Stimulated activated CD4-positive, alpha-beta T cell treated with anti-CD3 and anti-CD28 coated beads, Interleukin-4, amount 100 ng/mL, for 24 hours (primary cell): ENCODE measurements at places on chromosomes 4 and X.

DNA sequence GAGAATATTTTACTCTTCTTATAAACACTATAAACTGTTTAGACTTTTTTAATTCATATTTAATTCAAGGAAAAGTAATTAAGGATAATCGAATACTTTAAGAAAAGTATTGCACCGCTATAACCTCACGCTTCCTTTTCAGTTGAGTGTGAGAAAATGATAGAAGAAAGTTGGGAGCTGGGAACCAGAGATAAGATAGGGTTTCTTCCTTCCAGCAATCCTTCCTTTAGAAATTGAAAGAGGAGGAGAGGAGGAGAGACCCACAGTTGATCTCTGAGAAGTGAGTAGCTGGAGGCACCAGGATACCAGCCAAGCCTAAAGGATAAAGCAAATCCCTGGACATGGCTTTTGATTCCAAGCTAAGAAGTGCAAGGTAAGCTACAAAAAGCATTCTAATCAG lies 242.3 kb upstream of the NOCT start:
- DNase-seq = no peak

GRCh38 chr4:16110199-16110598 lies 26.4 kb upstream of the PROM1 start:
- DNase-seq = no peak

GRCh38 chr4:102525097-102525496 lies 23.9 kb downstream of the NFKB1 start:
- no peak for DNase-seq

- DNase-seq = no peak
Measured at GRCh38 chrX:17559728-17560379, 177.4 kb upstream of the SCML1 start.

- no peak for DNase-seq
Measured at GRCh38 chr4:7423801-7424552, 10.8 kb downstream of the PSAPL1 start.
